ENCODE measurements at places on chromosomes 2 and 18.

GRCh38 chr2:85173909-85174308 lies 40.7 kb downstream of the TCF7L1 start:
- no peak for DNase-seq

GRCh38 chr2:224584111-224584784 lies 915 bp downstream of the CUL3 start:
- no peak for DNase-seq

DNA sequence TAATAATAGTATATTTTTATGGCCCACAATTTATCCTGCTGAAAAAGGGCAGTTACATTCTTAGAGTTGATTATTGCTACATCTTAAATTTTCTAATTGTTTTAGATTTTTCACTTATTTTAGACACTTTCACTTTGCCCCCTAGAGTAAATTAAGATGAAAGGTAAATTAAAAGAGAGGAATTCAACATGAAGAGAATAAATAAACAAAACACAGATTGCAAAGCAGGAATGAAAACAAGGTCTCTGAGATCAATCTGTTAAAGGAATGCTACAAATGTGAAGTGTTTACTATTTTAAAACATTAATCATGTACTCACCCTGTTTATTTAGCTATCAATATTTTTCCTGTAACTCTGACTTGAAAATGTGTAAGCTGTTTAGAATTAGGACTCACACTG lies 113.5 kb upstream of the ETAA1 start:
- DNase-seq, result no peak

DNA sequence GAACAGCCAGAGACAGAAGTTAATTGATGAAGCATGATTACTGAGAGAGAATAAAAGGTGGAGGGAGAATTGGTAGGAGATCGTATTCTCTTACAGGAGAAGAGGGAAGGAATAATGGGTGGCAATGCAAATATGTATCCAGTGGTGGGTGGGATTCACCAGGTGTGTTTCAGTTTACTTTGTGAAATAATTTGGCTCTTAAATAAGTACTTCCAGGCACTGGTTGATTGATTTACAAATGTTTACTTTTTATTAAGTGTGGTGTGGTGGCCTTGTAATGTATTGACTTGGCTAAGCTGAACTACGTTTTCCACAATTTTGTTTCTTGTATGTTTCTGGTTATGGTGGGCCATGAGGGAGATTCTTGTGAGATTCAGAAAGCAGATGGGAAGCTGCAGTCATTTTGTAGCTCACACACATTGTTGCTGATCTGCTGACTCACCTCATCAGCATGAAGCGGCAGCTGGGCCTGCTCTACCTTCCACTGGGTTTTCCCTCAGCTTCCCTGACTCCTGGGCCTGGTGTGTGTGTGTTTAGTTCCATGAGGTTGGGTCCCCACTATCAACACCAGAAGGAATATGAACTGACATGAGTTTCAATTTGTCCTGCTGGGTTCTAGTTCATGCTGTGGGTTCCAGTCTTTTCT lies 32.6 kb downstream of the MYL12B start:
- DNase-seq, result no peak

GRCh38 chr2:222965555-222965954 lies 86.4 kb upstream of the KCNE4 start:
- no peak for DNase-seq

DNA sequence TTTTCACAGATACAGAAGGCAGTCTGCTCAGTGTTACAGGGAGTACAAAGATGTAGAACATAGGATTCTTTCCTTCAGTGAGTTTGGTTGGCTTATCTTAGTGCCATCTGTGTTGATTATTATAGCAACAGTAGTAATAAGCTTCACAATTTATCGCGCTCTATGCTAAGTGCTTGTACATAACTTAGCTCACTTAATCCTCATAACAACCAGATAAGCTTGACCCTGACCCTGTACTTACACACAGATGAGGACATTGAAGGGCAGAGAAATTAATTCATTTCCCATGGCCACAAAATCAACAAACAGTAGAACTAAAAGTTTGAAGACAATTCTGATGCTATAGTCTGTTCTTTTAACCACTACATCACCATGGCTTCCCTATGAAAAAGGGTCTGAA lies 121.8 kb downstream of the SPHKAP start:
- no peak for DNase-seq

- no peak for DNase-seq
Observed at GRCh38 chr2:11467129-11467649, 1.2 kb upstream of the E2F6 start.

DNA sequence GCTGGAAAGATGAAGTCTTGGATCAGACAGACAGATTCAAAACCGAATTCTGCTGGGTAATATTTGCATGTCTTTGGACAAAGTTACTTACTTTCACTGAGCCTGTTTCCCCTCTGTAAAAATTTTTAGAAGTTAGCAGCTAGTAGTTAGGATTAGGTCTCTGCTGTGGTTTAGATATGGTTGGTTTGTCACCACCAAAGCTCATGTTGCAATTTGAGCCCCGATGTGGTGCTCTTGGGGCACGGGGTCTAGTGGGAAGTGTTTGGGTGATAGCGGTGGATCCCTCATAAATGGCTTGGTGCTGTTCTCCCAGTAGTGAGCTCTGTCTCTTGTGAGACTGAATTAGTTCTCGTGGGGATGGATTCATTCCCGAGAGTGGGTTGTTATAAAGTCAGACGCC lies 38.9 kb upstream of the PNO1 start:
- DNase-seq, result no peak

- DNase-seq, result no peak
Observed at GRCh38 chr18:6018671-6019070, 123.3 kb upstream of the TMEM200C start.

DNA sequence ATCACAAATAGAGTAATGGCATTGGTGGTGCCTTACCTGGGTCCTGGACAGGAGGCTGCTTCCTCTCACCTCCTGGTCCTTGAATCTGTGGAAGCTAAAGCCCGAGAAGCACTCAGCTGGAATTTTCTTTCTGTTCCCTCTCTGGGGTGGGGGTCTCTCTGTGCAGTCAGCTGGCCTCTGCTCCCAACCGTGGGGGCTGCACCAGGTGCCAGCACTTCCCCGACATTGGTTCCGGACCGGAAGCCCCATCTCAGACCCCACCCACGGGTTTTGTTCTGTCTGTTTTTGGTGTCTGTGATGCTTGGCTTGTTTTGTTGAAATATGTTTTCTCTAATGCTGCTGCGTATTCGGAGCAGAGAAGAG lies 154.7 kb downstream of the TWIST2 start:
- no peak for DNase-seq

- no peak for DNase-seq
Observed at GRCh38 chr2:48715042-48715899, 40.3 kb downstream of the LHCGR start.

DNA sequence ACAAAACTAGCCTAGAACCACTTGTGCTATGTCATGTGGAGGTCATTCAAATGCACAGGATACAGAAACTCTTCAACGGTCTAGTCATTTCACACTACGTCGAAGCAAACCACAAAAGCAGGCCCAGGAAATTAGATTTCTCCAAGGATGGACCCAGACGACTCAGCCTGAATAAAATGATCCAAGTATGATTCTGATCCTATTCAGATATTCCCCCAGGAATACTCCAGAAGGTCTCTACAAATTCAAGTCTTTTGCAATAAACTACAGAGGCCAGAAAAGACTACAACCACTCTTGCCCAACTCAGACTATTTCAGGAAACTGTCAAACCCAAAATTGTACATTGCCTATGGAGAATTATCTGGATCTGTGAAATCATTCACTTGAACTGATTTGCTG lies 422.5 kb downstream of the METTL4 start:
- DNase-seq, result no peak

All from stimulated activated CD4-positive, alpha-beta T cell treated with anti-CD3 and anti-CD28 coated beads, Interleukin-15, amount 100 ng/mL, for 1 hour (primary cell).